ENCODE measurements at places on chromosomes 11 and 22.

- peak; percentile 31 for DNase-seq
These were observed at the start of gene PAMR1 for GRCh38 chr11:35525501-35526175. PAMR1 (minus strand) TSS chr11:35525616; CDS start chr11:35525585, 31 bp downstream.

DNA sequence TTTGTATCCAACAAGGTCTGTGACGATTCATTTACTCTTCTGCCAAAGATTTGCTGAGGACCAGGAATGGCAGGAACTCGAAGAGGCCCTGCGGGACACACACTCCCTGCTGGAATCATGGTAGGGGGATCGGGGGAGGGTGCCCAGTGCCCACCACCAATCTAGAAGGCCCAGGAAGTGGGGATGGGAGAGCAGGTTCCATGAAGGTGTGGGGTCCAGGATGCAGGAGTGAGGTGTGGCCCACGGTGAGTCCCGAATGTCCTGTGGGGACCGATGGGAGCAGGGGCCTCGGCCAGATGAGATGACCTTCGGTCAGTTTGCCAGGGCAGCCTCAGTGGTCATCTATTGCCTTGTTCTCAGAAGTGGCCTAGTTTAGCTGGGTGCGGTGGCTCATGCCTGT lies 492.7 kb downstream of the BRD1 start:
- DNase-seq: no peak

GRCh38 chr11:22431106-22431505 lies 92.9 kb downstream of the SLC17A6 start:
- DNase-seq: peak; percentile 91

GRCh38 chr11:108698844-108699642 lies 34.2 kb downstream of the DDX10 start:
- no peak for DNase-seq

- DNase-seq: no peak
These were observed 43.6 kb downstream of the TEAD1 start for GRCh38 chr11:12717851-12718291.

DNA sequence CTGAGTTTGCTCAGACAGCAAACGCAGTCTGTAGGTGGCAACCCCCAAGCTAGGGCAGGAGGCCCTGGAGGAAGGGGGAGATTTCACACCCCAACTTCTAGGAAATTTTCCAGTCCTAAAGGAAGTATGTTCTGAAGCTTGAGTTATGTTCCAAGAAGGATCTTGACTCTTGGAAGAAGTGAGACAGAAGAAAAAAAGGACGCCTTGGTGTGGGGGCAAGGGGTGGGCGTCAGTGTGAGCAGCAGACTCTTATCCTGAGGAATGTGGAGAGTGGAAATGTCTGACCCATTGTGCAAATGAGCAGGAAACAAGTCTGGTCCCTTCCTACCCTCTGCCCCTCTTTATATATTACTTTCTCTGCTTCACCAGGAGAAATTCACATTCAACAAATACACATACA lies 368.5 kb upstream of the NARS2 start:
- DNase-seq: no peak

DNA sequence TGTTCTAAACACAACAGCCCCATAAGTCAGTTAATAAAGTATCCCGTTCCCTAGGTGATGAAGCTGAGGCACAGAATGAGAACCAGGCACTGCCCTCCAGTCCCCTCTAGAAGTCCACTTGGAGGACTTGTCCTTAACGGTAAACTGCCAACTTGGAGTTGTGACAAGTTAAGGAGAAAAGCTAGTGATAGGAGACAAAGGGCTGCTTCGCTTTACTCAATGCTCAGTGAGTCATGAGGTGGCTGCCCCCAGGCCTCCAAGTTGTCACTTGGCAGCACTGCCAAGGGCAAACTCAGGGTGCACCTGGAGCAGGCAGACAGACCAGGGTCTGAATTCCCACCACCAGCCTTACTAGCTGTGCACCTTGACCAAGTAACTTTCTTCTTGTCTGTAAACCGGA lies 13.5 kb downstream of the SLC43A1 start:
- no peak for DNase-seq

GRCh38 chr11:125304136-125304535 lies 139.6 kb downstream of the PKNOX2 start:
- no peak for DNase-seq

DNA sequence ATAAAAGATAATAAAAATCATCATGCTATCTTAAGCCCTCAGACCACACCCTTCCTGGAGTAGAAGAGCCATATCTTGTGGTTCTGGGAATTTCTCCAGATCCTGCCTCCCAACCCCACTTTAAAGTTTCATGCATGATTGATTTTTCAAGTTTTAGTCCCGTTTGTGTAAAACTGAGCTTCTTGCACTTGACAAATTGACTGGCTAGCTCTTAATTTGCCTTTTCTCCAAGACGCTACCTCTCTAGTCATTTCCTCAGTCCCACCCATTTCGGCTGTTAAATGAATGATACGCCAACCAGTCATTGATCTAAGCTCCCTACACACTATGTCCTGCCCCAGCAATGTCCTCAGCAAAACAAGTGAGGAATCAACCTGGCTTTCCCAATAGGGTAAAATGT lies 71.8 kb upstream of the TEAD1 start:
- peak; percentile 55 for DNase-seq

DNA sequence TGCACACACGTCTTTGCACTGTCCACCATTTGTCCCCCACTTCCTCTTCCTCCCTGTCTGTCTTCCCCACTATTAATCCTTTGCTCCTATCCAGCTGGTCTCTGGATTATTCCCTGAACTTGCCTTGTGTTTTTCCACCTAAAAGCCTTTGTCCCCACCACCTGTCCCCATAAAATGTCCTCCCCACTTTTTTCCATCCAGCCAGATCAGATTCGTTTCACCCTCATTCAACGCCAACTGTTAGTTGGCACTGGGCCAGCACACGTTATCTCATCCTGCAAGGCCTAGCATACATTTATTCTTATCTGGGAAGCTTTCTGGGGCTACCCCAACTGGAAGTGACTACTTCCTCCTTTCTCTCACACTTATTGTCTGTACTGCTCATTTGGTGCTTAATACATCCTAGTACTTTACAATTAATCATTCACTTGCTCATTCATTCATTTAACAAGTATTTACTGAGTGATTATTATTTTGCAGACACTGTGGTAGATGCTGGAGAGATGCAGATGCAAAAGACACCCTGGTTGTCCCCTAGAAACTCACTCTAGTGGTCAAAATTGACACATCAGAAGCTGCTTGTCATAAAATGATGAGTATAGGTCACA lies 96.2 kb downstream of the RASSF10 start:
- DNase-seq: no peak

GRCh38 chr11:10659339-10660216 lies 34.0 kb downstream of the IRAG1 start:
- no peak for DNase-seq

DNA sequence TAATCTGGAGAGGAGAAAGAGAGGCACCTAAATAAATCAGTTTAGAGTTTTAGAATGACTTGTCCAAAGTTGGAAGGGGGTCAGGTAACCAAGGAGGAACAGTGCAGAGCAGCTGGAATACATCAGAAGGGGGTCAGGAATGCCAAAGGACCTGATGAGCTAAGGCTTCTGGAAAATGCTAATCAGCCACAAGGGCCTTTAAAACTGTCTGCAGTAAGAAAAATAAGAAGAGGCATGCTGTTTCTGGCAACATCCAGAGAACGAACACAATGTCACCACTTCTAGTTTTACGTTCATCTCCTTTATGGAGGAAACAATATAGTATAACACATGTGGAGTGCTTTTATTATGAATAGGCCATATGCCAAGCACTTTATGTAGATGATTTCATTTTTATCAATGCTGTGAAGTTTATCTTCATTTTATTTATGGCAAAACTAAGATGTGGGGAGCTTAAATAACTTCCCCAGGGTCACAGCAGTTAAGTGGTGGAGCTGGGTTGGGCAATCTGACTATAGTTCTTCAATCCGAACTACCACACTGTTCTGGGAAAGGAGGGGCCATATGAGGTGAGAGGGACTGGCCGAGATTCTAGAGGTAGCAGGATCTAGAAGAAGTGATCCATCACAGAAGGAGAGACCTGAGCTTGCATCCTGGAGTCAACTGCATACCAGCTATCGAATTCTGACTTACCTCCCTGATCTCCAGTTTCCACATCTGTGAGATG lies 22.6 kb downstream of the ACO2 start:
- DNase-seq: no peak

GRCh38 chr22:23033116-23033905 lies 37.0 kb upstream of the GNAZ start:
- DNase-seq: no peak

DNA sequence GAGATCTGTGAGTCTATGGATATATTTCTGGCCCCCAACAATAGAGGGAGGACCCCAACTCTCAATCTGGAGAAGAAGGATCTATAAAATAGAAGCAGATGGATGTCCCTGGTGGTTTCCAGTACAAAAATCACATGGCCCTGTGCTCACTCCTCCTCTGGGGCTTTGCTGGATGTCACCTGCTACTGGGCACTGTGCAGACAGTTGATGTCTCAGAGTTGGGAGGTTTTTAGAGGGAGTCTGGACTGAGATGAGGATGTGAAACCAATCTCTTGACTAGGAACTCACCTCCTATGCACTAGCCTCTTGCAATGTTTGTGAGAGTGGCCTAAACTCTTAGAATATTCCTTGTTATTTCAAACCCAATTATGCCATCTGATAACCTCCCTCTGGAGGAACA lies 107.2 kb downstream of the SCN3B start:
- DNase-seq: no peak

- no peak for DNase-seq
These were observed 5.4 kb upstream of the VPS51 start for GRCh38 chr11:65090628-65091027.

GRCh38 chr22:37427135-37427710 lies at the start of gene ELFN2:
ELFN2 (minus strand) TSS chr22:37427479; CDS start chr22:37375534, 51,945 bp downstream.
- no peak for DNase-seq

- no peak for DNase-seq
These were observed 202.5 kb downstream of the TRIM29 start for GRCh38 chr11:119935349-119935925.

GRCh38 chr22:38481162-38481870 lies 13.4 kb downstream of the KDELR3 start:
- DNase-seq: no peak

DNA sequence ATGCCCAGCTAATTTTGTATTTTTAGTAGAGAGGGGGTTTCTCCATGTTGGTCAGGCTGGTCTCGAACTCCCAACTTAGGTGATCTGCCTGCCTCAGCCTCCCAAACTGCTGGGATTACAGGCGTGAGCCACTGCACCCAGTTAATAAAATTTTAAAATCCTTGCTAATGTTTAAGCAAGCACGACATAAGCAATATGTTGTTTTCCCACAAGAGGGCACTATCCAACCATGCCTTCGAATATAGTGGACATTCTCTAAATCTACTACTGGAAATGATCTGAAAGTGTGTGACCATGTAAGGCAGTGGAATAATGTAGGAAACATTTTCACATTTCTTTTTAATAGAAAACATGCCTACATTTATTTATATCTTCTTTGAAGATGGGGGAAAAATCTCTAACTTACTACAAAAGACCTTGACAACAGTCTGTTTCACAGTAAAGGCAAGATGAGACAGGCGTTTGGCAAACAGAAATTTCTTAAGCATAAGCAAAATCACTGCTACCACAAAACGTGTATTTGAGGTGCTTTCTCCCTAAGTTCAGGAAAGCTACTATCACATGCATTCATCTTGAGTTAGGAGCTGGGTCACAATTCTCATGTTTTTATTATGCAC lies 38.2 kb downstream of the PITPNB start:
- DNase-seq: no peak

- no peak for DNase-seq
These were observed 455.0 kb upstream of the CCDC179 start for GRCh38 chr11:23315286-23315685.

All from NCI-H187 (cell line).